ENCODE measurements at places on chromosomes 7 and 10.

- DNase-seq, result no peak
These were observed 491.9 kb downstream of the PARD3 start for GRCh38 chr10:34323192-34323591.

- DNase-seq, result no peak
These were observed 79.7 kb upstream of the FERD3L start for GRCh38 chr7:19224951-19225350.

- no peak for DNase-seq
These were observed 32.3 kb downstream of the CDK1 start for GRCh38 chr10:60810437-60811182.

DNA sequence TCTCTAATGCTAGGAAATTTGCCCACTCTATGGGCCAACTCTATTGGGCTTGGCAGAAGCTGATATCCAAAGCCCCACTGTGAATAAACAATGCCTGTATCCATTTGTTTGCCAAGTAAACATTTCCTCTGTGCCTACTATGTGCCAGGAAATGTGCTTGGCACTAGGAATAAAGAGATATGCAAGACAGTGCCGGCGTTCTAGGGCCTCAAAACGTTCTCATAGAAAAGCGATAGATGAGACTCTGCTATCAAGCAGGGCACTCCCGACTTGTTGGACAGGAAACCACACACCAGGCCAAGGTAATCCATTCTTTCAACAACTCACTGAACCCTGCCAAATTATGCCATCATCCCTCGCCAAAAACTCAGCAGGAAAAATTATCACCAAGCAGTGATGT, 196.7 kb downstream of the IPMK start:
- no peak for DNase-seq

- DNase-seq, result no peak
These were observed 327.9 kb downstream of the ACTR3B start for GRCh38 chr7:153087498-153087897.

GRCh38 chr10:10587744-10588393, 429.8 kb upstream of the CELF2 start:
- no peak for DNase-seq

DNA sequence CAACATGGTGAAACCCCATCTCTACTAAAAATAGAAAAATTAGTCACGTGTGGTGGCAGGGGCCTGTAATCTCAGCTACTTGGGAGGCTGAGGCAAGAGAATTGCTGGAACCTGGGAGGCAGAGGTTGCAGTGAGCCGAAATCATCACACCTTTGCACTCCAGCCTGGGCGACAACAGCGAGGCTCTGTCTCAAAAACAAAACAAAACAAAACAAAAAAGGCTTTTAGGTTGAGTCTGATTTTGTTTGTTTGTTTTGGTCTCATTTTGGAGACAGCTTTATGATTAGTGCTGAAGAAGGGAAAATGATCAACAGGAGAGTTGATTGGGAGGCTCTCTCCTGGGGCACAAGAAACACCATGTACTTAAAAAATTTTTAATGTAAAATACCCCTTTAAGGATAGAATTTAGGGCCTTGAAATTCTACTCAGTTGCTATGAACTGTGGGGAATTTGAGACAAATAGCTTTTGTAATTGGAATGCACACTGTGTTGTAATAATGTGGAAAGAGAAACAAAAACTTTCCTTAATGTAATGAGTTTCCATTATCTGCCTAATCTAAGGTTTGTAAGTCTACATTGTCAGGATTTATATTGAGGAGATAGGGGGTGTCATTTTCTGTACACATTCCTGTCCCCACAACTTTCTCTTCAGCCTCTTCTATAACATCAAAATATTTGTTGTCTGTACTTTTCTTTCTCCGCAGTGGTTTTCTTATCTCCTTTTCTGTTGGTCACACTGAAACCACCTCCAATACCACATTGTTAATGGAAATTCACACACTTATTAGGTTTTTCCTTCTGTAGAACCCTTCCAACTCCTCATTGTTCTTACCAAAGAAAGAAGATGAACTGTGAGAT, 41.3 kb downstream of the ARID5B start:
- DNase-seq, result no peak

DNA sequence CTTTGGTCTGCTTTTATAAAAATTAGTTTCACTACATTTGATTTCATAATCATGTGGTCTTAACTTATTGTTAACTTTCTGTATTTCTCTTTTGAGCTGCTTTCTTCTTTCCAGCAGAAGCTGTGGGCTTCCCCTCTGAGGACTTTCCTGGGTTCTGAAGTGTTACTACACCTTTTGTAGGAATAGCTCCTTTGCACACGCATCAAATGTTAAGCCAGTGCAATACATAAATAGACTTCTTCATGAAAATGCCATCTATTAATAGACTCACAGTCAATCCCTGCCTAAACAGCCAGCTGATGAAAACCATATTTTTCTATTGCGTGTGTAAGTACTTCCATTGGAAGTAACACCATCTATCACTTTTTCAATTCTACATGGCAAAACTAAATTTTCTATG, 1.5 kb downstream of the ABCB4 start:
- no peak for DNase-seq

DNA sequence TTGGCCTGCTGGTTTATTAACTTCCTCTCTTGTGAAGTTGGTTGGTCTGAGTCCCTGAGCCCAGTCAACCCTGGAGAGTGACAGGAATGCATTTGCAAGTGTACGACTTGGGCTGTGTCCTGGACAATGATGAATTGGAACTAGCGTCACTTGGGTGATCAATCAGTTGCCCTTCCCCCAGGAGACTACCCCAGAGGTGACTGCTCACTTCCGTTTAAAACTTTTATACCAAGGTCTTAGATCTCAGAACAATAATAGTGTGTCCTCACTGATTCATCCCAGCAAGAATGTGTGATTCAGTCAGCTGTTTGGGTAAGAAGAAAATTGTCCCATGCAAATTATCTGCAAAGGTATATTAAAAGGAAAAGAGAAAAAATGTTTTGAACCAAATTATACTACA, 102.9 kb upstream of the ARMC3 start:
- DNase-seq, result no peak

- no peak for DNase-seq
These were observed 36.6 kb downstream of the ERCC6 start for GRCh38 chr10:49502358-49502757.

DNA sequence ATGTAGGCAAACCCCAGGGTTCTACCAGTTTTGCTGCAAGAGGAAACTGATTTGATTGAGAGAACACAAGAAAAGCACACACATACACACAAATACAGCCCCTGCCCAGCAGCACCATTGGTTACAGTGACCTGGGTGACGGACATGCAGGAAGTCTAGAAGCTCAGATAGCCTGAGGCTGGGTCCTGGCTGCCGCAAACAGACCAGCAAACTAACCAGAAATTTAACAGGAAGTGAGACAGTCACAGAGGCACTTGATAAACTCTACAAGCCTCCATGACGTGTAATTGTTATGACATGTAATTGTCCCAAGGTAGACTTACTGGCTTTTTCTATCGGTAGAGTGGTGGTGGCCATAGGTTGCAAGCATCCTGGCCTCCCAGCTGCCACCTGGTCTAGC, 58.9 kb downstream of the PRKAR2B start:
- no peak for DNase-seq

- DNase-seq, result no peak
These were observed 97.6 kb downstream of the SUGCT start for GRCh38 chr7:40232242-40232893.

DNA sequence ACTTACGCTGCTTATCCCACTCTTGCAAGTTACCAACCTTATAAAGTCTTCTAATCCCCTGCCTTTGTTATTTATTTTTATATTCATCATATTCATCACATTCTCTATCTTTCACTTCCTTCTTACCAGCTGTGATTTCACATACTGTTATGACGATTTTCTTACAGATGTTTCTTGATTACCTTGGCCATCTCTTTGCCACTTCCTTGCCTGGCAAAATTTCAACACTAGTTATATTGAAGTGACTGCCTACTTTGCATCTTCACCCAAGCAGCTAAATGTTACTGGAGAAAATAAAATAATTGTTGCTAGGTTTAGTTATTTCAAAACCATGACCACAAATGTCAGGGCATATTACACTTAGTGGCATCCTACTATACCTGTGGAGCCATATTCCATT, 8.8 kb upstream of the STEAP4 start:
- DNase-seq, result no peak

GRCh38 chr10:106114656-106115186, 1049.8 kb downstream of the SORCS1 start:
- no peak for DNase-seq

All from activated CD4-positive, alpha-beta T cell treated with anti-CD3 and anti-CD28 coated beads, Interleukin-2, amount 50 U/mL, for 4 hours (primary cell).